ENCODE measurements at places on chromosomes 4 and X.
A peak's percentile ranks its signal among the peaks of the same experiment; 100 is the strongest.

DNA sequence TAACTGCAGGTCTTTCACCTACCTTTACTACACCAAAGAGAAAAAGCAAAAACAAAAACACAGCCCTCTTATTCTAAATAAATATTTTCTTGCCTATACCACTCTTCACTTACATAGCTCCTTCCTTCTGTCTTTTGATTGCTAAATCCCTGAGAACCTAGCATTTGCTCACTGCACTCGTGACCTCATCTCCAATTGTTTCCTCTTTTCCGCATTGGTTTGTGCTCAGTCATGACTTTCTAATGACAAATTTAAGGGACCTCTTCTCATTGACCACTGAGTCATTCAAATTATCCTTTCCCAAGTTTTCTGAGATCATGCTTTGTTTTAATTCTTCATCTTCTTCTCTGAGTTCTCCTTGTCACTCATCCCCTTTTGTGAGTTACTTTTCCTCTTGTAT, 1697.1 kb downstream of the STIM2 start:
- DNase-seq: no peak

GRCh38 chr4:119207051-119207450, 5.5 kb upstream of the USP53 start:
- DNase-seq: no peak

- no peak for DNase-seq
These were observed 86.7 kb downstream of the PTTG2 start for GRCh38 chr4:38046727-38047489.

GRCh38 chr4:5784021-5784420, 73.0 kb downstream of the EVC start:
- DNase-seq: no peak

- no peak for DNase-seq
These were observed 46.6 kb downstream of the IL13RA2 start for GRCh38 chrX:114970806-114971205.

GRCh38 chrX:118593407-118593806, 97.8 kb downstream of the DOCK11 start:
- no peak for DNase-seq

DNA sequence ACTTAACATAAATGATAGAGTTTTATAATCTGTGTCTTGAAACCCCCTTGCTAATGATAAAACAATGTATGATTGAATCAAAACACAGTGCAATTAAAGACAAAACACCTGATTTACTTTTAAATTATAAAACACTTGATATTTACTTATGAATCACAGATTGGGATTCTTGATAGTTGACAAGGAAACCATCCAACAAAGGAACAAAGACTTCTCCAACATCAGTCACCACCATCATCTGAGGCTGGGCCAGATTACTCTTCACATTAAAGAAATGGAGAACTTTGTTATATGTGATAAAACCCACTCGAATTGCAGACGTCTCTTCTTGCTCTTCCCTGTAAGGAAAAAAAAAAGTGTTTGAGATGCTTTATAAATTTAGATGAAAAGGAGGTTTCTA, 67.4 kb downstream of the METTL14 start:
- no peak for DNase-seq

- DNase-seq: no peak
These were observed 46.2 kb downstream of the MOSPD2 start for GRCh38 chrX:14919407-14919806.

DNA sequence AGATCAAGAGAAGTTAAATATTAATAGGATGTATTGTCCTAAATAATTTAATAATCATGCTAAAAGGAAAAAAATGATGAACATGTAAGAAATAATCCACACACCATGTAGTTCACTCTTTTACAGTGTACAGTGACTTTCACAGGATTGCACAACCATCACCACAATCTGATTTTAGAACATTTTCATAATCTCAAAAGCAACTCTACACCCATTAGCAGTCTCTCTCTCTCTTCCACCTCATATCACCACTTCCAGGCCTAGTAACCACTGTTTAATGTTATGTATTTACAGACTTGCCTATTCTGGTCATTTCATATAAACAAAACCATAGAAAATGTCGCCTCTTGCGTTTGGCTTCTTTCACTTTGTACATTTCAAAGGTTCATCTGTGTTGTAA, 153.4 kb downstream of the FSTL5 start:
- no peak for DNase-seq

- DNase-seq: no peak
These were observed 125.1 kb downstream of the RAPGEF2 start for GRCh38 chr4:159227984-159228383.

DNA sequence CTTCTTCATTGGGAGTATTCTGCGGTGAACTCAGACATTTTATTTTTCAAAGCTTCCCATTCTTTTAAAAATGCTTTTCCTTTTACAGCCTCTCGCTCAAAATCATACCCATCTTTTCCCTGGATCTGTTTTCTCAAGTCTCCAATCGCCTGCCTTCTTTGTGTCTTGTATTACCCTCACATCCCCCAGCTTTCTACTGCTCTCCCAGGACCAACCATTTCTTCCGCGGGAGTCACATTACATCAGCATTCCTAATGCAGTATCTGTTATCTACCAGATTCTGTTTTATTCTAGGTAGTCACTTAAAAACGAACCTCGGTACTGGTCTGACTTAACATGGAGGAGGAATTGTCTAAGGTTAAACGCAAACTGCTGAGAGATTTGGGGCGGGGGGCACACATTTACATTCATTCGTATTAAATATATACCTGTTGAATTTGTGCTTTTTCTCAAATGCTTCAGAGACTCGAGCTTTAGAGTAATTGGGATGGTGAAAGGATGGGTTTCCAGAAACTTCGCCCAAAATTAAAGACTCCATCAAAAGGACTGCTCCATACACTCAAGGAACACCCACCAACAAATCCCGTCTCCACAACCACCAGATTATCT, 493 bp upstream of the UCHL1 start:
- DNase-seq: no peak

- peak; percentile 10 for DNase-seq
These were observed 168.3 kb downstream of the SPRY1 start for GRCh38 chr4:123564758-123565346.

GRCh38 chrX:48649102-48649501, 34.5 kb upstream of the WAS start:
- DNase-seq: no peak

- no peak for DNase-seq
These were observed 45.0 kb upstream of the SH3RF1 start for GRCh38 chr4:169315530-169316343.

- no peak for DNase-seq
These were observed 30.0 kb upstream of the ANXA5 start for GRCh38 chr4:121726642-121727268.

DNA sequence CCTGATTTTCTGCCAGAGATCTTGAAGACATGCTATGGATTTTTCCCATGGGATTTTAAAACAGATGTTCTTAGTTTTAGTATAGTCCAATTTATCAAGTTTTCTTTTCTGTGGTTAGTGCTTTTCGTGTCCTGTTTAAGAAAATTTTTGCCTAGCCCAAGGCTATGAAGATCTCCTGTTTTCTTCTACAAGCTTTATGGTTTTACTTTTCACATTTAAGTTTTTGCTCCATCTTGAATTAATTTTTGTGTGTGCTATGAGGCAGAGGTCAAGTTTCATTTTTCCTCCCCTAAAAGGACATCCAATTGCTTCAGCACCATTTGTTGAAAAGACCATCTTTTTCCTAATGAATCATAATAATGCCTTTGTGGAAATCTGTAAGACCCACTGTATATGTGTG, 65.6 kb downstream of the POLR2B start:
- DNase-seq: no peak

GRCh38 chr4:95643627-95644026, 94.9 kb upstream of the UNC5C start:
- DNase-seq: no peak

- DNase-seq: no peak
These were observed 34.0 kb upstream of the GNPDA2 start for GRCh38 chr4:44760142-44760898.

GRCh38 chr4:78418406-78418805, 133.2 kb upstream of the ANXA3 start:
- DNase-seq: no peak

DNA sequence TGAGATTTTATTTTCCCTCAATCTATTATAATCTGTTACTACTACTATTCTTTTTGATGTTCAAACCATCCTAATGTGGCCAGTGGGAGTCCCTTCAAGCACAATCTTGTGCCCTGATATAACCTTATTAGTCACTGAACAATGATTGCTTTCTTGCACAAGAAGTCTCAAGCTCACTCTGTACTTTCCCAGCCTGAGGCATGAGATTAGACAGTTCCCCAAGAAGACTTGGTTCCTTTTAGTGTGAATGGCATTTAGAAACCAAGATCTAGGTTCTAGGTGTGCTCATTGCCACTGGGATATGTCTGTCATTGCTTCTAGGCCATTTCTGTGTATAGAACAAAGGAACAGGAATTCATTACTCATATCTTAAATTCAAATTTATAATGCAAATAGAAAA, 28.0 kb upstream of the RBM41 start:
- DNase-seq: no peak

DNA sequence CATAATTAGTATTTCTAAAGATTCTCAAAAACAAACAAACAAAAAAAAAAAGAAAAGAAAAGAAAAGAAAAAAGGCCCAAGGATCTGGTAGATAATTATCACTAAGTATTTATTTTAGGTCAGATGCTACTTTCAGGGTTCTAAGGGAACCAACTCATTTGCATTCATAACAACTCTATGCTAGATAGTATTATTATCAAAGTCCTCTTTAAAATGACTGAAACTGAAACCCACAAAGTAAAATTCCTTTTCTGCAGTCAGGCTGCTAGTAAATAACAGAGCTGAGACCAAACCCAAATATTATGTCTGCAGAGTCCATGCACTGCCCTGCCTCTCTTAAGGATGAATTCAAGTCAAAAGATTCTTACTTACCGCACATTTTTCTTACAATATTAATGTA, 38.3 kb upstream of the MAPK10 start:
- DNase-seq: no peak

DNA sequence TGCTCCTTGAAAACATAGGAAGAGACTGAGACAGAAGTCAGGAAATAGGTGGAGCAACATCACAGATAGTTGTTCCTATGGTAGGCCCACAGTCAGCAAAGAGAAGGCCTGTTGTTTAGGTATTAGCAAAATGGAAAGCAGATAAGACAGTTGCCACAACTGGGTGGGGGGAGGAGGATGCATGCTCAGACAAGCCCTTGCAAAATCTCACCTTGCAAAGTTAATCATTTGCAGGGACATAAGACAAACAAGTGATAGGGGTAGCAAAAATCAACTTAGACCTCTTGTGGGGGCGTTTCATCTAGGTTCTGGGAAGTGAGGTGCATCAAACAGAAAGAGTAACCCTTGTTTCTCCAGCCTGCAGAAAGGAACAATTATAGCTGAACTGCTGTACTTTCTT, 30.7 kb downstream of the SERPINA7 start:
- no peak for DNase-seq

GRCh38 chrX:57821703-57822387, 88.4 kb downstream of the ZXDA start:
- peak; percentile 11 for DNase-seq

- no peak for DNase-seq
These were observed 25.5 kb downstream of the GPAT3 start for GRCh38 chr4:83561381-83561780.

GRCh38 chrX:101252634-101253033, 33.0 kb downstream of the DRP2 start:
- no peak for DNase-seq

DNA sequence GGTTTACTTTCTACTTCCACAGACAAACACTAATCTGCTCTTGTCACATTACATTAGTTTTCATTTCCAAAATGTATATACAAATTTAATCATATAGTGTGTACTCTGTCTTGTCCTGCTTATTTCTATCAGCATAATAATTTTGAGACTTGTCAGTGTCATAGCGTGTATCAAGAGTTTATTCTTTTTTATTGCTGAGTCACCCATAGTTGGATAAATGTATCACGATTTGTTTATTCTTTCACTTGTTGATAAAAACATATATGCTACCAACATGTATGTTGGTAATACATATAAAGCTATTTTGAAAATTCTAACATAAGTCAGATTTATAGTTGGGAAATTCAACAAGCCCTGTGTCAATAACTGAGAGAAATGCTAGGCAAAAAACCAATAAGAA, 261.2 kb downstream of the TRAM1L1 start:
- no peak for DNase-seq

DNA sequence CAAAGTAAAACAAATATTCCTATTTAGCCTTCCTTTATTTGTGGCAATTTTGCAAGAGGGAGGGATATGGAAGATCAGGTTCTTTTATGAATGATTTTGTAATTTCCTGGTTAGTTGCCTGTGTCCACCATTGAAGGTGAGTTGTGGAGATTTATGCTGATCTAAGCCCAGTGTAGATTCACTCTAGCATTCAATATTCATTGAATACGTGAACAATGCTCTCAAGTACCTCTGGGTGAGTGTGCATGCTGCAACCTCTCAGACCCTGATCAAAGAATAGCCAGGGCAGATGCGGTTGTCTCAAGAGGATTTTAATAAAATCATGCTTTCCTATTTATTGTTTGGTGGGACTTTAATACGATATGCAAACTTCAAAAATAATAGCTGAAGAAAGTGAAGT, 628.4 kb downstream of the SPRY1 start:
- DNase-seq: no peak

GRCh38 chrX:103911236-103911635, 51.2 kb upstream of the TMSB15B start:
- DNase-seq: no peak

DNA sequence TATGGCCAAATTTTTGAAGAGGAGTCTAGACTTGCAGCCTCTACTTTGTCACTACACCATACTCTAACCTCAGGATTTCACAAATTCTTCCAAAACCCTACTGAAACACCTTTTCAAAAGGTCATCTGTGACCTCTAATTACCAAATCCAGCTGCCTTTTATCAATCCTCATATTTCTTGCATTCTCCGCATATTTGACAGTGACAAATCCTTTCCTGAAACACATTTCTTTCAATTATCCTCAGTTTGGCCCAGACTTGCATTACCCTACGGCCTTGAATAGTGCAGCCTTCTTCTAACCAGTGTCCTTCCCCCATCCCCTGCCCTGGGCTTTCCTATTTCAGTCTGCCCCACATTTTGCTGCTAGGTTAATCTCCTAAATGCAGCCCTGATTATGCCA, 25.5 kb downstream of the MID2 start:
- DNase-seq: no peak

- DNase-seq: no peak
These were observed 119.1 kb downstream of the SH3RF1 start for GRCh38 chr4:169151671-169152070.

DNA sequence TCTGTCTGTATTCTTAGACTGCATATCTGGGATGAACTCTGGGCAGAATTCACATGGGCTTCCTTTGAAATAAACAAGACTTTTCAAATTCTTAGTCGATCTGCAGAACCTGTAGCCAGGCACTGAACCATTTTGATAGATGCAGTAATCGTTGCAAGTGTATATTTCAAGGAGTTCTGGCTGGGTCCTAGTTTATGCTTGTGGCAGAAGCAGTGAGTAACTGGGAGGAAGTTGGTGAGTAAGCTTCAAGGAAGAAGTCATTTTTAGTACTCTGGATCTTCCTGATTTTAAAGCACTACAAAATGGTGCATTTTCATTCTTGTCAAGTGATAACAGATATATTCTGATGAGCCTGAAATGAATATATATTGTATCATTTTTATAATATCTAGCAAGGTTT, 9.5 kb downstream of the HPRT1 start:
- no peak for DNase-seq

- DNase-seq: no peak
These were observed 53.6 kb upstream of the TLR3 start for GRCh38 chr4:186015212-186015817.

- no peak for DNase-seq
These were observed 151.3 kb upstream of the TTC29 start for GRCh38 chr4:147096667-147097604.

GRCh38 chr4:6992728-6993677, 50.2 kb upstream of the TADA2B start:
- DNase-seq: no peak

GRCh38 chr4:61739887-61740286, 539.8 kb downstream of the ADGRL3 start:
- no peak for DNase-seq

Measured in T-helper 9 cell (primary cell).